GF-D8 (cell line): ENCODE measurements at places on chromosomes 7 and 10.

GRCh38 chr7:55526329-55526728, 46.0 kb downstream of the VOPP1 start:
- DNase-seq, result no peak

DNA sequence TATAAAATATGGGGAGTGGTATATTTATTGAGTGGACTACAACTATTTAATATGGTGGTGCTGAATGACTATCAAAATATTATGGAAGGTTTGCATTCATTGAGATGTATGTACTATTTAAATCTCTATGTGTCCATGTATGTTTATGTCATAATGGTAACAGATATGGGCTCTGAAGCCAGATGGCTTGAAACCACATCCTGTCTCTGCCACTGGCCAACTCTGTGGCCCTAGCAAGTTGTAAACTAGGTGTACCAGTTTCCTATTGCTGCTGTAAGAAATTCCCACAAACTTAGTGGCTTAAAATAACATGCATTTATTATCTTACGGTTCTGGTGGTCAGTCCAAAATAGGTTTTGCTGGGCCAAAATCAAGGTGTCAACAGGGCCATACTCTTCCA, 198.1 kb upstream of the NFE2L3 start:
- no peak for DNase-seq

- DNase-seq, result no peak
These were observed 305.1 kb downstream of the RPS24 start for GRCh38 chr10:78338717-78339116.

GRCh38 chr10:78960316-78960800, 108.4 kb upstream of the ZMIZ1 start:
- DNase-seq, result no peak

- DNase-seq, result no peak
These were observed at the start of gene GPRIN2 for GRCh38 chr10:46556515-46557318. Gene GPRIN2 (minus strand): TSS chr10:46556658. CDS start chr10:46550736, 5,922 bp downstream.

DNA sequence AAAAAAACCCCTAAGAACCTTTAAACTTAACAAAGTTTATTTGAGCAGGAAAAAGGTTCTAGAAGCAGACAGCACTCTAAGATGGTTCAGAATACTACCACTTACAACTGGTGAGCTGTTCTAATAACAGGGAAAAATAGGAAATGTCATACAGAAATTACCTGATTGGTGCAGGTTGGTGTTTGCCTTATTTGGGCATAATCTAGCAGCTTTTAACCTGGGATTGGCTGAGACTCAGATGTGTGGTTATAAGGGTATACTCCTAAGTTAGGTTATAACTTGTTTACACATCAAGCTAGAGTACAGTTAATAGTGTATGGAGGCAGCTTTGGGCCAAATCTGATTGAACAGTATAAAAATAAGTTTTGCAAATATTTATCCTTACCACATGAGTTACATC, 59.8 kb downstream of the MAPK8 start:
- DNase-seq, result no peak

- DNase-seq, result no peak
These were observed 570 bp downstream of the BMS1 start for GRCh38 chr10:42783181-42783549.

DNA sequence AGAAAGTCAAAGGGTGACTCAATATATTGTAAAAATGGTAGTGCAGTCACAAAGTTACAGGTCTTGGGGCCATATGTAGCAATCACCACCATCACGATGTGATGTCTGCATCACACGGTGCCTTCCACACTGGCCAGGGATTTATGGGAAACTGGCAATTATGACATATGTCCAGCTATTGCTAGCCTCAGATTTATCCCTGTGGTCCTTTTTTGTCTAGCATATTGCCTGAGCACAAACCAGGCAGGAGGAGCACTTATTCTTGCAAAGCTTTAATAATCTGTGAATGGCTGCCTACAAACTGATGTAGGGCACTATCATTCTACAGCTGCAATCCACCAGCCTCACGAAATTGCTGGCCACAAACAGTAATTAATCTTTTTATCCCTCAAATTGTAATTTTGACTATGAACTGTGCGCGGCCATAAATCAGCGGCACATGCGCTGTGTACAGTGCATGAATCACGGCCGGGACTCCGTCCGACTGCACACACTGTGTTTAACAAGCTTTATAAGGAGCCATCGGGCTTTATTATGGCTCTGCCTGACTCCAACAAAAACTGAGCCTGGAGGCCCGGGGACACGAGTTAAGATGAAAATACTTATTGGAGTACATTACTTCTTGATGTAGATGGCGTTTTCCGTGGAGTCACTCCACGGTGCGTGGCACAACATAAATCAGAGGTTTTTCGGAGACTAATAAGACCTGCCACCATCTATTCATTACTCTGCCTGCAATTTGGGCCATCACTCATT, 115.2 kb downstream of the EBF3 start:
- no peak for DNase-seq

GRCh38 chr7:6096581-6096980, 65.4 kb downstream of the ANKRD61 start:
- no peak for DNase-seq

GRCh38 chr10:124529661-124530214, 68.1 kb downstream of the LHPP start:
- DNase-seq, result no peak

GRCh38 chr7:125516194-125516593, 586.6 kb upstream of the POT1 start:
- no peak for DNase-seq

GRCh38 chr10:128051548-128051947, 74.7 kb downstream of the MKI67 start:
- no peak for DNase-seq

DNA sequence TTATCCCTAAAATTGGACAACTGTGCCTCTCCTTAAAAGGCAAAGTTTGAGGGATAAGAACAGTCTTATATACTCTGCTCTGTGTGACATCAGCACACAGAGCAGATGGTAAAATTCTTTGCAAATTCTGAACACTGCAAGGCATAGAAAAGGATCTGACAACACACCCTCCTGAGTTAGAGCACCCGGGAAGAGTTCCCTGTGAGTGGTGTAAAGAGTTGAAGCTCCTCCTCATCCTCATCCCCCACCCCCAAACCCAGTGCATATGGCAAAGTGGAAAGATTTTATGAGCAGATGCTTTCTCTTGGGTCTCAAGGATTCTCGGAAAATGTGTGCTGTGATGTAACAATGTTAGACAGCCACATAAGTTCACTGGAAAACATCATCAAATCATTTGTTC, 40.0 kb upstream of the DGKI start:
- DNase-seq, result no peak

- no peak for DNase-seq
These were observed 187.4 kb downstream of the CYP26A1 start for GRCh38 chr10:93261089-93261488.

- DNase-seq, result no peak
These were observed 98.6 kb upstream of the MDFIC start for GRCh38 chr7:114823290-114823689.

GRCh38 chr10:1117651-1118050, 61.5 kb downstream of the WDR37 start:
- DNase-seq, result no peak

DNA sequence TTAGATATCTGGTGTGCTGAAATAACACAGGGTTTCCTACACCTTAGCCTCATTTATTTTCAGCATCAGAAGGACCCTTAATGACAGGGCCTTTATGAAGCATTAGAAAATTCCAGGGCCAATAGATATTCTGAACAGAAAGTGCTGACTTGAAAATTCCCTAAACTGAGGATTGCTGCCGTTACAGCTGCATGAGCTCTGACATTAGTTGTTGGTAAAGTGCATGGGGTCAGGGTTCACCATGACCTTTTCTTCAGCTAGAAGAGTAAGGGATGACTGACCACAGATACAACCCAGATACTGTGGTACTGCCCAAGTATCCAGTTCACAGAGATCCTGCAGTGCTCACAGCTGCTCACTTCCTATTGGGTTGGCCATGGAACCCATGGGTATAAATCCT, 181.7 kb upstream of the SLC25A13 start:
- no peak for DNase-seq

DNA sequence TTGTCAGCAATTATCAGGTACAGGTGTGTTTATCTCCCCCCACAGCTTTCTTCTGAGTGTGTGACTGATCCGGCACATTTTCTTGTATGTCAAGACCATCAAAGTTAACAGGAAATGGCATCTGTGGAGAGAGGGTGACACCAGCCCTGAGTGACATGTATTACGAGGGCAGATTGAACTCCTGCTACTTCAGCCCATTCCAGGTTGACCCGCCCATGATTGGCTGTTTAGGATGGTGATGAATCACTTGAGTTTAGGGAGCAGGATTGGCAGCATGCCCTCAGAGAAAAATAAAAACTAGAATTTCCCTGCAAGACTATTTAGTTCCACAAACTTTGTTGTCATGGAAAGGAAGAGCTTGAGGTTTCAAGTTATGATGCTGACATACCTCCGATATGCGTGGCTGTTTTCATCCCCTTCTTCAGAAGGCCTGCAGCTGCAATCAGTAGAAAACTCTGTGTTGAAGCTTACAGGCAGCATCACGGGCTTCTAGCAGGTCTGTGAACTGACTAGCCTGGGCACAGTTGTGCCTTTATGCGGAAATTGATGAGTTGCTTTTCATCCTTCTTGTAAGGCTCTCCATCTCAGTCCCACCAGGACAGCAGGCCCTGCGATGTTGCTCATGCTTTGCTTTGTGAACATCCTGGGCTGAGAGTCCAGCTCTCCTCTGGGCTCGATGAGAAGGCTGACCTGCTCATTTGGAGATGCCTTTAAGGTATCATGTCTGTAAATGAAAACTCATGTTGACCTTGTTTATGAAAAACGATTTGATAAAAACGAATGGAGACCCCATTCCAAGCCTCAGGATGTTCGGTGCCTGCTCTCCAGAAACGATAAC, 8.0 kb upstream of the CELF2 start:
- no peak for DNase-seq

GRCh38 chr10:88292185-88292514, 291.0 kb downstream of the RNLS start:
- no peak for DNase-seq

GRCh38 chr7:45939574-45939973, 18.5 kb upstream of the IGFBP3 start:
- no peak for DNase-seq

DNA sequence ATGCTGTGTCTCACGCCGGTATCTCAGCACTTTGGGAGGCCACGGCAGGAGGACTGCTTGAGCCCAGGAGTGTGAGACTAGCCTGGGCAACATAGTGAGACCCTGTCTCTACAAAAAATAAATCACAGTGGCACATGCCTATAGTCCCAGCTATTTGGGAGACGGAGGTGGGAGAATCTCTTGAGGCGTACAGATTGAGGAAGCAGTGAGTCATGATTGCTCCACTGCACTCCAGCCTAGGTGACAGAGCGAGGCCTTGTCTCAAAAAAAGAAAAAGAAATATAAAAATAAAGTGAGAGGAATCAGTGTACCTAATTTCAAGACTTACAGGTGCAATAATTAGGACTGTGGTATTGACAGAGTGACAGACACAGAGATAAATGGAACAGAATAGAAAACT, 23.9 kb downstream of the SLC25A40 start:
- no peak for DNase-seq

DNA sequence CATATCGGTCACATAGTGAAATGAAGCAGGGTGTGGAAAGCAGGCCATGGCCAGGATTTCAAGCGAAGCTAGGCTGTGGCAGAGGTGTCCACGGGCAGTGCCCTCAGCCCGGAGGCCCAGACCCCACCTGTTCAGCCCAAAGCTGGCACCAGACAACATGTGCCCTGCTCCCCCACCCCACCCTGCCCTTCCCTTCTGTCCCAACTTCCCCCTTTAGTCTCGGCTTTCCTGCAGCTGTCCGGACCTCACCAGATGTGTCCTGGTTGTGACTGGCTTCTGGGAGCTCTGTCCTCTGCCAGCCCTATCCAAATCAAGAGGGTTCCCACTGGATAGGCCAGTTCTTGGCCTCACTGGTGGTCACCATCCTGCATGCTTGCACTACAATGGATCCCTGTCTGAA, 37.3 kb downstream of the ADAM12 start:
- DNase-seq, result no peak

- no peak for DNase-seq
These were observed 121.7 kb downstream of the EVX1 start for GRCh38 chr7:27364344-27364758.

GRCh38 chr7:706721-707120, 19.8 kb upstream of the DNAAF5 start:
- no peak for DNase-seq

DNA sequence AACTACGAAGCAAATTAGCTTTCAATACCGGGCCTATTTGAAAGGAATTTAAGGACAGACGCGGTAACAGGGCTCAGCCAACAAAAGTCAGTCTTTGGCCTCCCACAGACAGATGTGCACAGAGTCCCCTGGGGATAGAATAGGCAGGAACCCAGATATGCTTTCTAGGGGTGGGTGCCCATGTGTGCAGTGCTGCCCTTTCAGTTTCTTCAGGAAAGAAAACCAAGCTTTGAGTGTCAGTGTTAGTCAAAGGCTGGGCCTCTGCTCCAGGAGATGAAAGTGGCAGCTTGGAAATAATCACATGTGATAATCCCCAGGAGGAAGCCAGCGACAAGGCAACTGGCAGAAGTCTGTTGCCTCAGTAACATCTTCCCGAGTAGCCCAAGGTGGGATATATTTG, 43.8 kb upstream of the CSTF2T start:
- DNase-seq, result no peak

DNA sequence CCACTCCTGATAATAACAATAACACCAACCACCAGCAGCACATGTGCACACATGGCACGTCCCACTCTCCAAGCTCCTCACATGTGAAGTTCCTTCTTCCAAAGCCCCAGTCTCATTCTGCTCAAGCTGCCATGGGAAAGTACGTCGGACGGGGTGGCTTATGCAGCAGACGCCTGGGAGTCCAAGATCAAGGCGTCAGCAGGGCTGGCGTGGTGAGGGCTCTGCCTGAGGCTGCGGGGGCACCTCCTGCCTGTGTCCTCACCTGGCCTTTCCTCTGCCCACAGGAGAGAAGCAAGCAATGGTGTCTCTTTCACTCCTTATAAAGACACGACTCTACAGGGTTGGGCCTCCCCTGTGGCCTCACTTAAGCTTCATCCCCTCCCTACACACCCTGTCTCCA, 68.8 kb upstream of the INSIG1 start:
- no peak for DNase-seq

DNA sequence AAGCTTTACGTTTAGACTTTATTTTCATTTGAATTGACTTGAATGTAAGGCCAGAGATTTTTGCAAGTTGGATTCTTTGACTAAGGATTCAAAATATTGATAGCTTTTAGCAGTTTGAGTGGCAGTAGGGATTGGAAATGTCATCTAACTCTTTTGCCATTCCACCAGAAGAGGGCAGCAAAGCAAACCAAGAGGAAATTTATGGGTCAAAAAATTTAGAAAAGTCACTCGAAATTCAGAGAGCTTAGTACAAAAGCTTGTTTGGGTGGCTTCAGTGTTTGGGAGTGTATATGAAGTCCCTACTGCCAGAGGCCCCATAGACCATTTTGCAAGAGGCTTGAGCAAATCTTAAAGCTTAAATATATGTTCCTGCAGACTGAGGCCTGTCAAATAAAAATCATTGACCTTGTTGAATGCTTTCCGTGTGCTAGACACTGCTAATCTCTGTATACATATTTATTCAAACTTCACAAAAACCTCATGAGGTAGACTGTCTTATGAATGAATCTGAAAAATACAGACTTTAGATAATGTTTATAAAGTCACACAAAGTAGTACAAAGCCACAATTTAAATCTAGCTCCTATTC, 44.6 kb upstream of the RSBN1L start:
- no peak for DNase-seq
